Karpas-422 (cell line): ENCODE measurements at places on chromosomes 16 and 17. TPM values are rescaled to one million over a fixed set of nuclear protein-coding genes. Genes with fewer than 3 reads are reported as not detected.

DNA sequence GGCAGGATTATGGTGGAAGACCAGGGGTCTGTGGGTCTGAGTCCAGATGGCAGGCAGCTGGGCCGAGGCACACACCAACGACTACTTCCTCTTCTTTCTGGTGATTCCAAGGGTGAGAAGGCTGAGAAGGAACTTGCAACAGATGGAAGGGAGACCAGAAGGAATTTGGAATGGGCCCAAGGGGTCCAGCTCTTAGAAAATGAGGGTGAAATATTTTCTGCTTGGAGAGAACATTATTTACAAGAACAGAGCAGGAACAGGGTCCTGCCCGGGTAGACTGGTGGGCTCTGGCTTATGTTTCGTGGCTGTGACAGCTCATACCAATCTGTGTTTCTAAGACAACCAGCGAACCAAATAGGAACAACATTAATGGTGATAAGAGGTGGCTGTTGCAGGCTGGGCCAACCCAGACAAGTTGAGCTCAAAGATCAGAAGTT lies 36.6 kb downstream of the CCDC42 start:
- no peak for DNase-seq

DNA sequence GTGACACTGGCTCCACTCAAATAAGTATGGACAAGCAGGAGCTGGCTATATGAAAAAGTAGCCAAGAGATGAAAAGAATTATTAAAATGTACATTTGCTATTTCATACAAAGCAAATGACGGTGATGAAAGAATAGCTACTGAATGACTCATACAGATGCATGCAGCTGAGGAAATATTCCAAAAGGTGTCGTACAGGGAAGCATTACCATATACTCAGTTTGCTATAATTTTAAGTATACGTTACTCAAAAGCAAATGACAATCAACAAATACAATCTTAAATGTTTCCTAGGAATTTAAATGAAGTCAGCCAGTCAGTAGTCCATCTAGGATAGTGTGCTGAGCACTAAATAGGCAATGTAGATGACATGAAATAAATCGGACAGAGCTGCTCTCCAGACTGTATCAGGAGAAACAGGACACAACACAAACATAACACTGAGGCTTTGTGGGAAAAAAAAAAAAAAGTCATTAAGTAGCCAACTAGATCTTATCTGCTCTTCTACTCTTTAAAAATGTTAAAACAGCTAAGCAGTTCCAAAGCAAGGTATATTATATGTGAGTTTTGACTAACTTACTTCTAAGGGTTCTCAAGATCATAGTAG lies 65.0 kb downstream of the NCOR1 start:
- DNase-seq = no peak

DNA sequence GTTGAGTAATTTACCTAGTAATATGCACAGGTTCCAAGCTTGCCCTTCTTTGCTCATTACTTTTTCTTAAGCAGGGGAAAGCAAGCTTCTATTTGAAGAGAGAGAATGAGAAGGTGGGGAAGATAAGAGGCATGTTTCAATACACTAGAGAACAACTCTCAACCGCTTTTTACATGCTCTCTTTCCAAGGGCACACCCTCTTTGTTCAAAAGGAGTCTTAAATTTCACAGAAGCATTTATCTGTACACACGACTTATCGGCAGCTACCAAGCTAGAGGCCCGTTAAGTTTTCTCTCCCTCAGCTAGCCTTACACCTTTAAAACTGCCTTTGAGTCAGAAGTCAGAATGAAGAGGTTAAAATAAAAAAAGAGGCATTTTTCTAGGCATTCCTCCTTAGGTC lies 79.6 kb downstream of the STH start:
- no peak for DNase-seq

The CARD14 gene
- 0.07 TPM in 1 of 2 replicates, not detected in the other for total RNA-seq

GRCh38 chr17:18866866-18867813 lies 9.2 kb downstream of the PRPSAP2 start:
- DNase-seq = no peak

The TBC1D3I gene
- total RNA-seq = not detected in 2 replicates

The SYNGR3 gene
- 5.3 and 16.3 TPM in 2 replicates for total RNA-seq

DNA sequence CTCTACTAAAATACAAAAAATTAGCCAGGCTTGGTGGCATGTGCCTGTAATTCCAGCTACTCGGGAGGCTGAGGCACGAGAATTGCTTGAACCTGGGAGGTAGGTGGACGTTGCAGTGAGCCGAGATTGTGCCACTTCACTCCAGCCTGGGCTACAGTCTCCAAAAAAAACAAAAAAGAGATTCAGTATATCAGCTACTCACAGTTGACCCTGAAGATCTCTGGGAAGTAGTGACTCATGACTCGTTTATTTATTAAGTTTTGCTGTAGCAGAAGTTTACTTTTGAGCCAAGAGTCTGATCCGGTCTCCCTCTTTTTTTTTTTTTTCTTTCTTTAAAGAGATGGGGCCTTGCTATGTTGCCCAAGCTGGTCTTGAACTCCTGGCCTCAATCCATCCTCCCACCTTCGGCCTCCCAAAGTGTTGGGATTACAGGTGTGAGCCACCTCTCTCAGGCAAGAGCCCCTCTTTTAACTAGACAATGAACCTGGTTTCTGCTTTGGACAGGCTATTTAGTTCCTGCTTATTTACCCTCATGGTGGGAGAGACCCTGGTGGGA lies 4.4 kb downstream of the MVP start:
- no peak for DNase-seq

DNA sequence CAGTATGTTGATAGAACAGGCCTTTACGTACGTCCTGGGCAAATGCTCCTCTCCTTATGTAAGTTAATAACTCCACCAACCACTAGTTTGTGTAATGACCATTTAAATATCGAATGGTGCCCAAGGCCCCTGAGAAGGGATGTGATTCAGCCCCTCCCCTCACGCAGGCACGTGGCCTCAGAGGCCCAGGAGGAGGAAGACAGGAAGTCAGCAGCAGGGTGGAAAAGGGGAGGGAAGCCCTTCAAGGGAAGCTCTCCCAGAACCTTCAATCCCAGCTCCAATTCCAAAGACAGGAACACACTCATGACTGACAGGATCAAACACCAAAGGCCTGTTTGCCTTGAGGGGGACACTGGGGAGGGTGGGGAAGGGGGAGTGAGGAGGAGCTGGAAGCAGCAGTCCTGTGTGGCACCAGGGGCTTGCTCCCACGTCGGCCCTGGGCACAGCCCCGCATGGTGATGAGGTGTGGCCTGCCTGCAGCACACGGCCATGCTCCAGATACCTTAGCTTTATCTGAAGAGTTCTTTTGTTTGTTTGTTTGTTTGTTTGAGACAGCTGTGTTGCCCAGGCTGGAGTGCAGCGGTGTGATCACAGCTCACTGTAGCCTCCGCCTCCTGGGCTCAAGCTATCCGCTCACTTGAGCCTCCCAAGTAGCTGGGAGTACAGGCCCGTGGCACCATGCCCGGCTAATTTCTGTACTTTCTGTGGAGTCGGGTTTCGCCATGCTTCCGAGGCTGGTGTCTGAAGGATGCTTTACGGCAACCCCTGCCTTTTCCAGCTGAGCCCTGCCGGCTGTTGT lies 105.0 kb downstream of the ZNF778 start:
- DNase-seq = no peak

DNA sequence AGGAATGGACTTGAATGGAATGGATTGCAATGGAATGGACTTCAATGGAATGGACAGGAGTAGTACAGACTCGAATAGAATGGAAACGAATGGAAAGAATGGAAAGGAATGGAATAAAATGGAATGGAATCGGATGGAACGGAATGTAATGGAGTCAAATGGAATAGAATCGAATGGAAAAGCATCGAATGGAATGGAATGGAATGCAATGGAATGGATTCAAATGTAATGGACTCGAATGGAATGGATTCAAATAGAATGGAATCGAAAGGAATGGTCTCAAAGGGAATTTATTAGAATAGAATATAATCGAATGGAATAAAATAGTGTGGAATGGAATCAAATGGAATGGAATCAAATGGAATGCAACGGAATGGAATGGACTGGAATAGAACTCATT lies 484.9 kb upstream of the WSB1 start:
- DNase-seq = no peak

DNA sequence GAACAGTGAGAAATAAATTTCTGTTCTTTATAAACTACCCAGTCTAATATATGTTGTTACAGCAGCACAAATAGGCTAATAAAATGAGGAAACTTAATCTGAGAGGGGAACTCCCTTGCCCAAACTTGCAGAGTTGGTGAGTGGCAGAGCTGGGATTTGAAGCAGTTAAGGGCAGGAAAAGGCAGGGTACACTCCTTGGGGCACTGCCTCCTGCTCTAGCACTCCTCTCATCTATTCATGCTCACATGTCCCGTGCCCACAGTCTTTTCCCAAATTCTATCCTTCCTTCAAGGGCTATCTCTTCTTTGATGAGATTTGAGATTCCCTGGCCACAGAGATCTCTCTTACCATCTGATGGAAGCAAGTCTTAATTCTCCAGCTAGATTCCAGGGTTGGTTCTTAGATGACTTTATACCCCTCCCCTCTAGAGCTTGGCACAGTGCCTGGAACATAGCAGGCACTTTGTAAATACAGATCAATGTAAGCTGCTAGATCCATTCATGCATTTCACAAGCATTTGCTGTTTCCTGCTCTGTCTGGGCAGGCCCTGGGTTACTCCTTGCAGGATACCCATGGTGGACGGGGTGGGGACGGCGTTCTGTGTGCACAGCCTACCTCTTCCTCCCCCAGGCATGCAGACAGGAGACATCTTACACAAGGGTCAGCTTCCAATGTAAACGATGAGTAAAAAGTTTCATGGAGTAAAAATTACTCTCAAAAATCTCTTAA lies 39.2 kb upstream of the ABCC12 start:
- DNase-seq = no peak

- peak; percentile 84 for DNase-seq
These were observed 14.7 kb upstream of the SLX4 start for GRCh38 chr16:3625911-3626732.

- DNase-seq = no peak
These were observed 16.0 kb downstream of the NDUFAF8 start for GRCh38 chr17:81254955-81255717.

DNA sequence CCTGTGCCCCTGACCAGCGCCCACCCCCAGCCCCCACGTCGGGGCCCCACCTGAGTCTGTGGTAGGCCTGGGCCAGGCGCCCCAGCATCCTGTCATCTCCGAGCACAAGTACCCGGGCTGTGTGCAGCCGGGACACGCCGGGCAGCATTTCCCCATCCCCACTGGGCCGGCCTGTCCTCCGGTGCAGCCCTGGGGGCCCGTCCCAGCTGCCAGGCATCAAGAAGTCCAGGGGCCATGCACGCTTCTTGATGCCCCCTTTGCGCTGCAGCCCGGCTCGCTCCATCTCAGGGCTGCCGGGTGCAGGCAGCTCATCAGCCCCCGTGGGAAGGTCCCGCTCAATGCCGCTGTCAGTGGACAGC lies 29.3 kb upstream of the MFSD6L start:
- no peak for DNase-seq

DNA sequence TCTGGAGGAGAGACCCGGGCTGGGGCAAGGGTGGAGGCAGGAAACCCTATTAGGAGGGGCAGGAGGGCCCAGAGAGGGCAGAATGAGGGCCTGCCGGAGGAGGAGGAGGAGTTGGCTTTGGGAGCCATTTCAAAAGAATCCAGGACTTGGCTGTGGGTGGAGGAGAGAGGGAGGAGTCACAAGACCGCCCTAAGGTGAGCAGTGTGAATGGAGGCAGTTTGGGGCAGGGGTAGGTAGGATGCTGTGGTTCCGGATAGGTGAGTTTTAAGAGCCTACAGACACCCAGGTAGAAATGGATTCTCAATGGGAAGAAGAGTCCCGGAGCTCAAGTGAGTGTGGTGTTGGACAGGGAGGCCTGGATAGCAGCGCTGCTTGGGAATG lies 80.3 kb downstream of the ARHGAP23 start:
- DNase-seq = no peak

The CA10 gene
- total RNA-seq = not detected in 2 replicates
